ENCODE measurements at places on chromosomes 13 and 19.
A peak's percentile ranks its signal among the peaks of the same experiment; 100 is the strongest.

DNA sequence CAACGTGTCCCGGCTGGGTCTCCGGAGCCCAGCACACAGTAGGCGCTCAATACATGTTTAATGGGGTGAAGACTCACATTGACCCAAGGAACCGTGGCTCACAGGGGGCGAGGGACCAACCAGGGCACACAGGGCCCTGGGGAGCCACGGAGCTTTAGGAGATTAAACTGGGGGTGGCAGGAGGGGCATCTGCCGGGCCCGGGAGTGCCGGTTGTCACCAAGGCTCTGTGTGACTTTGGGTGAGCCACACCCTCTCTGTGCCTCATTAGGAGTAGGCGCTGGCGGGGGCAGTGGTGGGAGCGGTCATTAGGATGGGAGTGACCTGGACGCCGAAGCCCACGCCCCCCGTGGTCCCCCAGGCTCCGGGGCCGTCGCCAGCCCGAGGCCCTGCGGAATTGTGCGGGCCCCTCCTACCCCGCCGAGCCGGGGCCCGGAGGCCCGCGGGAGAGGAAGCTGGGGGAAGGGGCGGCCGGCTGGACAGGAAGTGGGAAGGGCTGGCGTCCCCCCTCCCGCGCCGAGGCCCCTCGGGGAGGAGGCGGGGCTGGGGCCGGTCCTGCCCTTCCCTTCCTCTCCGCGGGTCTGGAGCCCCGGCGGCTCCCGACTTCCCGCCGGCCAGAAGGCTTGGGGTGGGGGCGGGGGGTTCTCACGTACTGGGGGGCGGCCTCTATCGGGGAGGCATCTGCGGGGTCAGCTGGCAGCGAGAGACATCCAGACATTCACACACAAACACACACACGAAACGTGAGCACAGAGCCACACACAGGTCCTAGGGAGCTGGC lies 1.8 kb upstream of the SSBP4 start:
- no peak for DNase-seq

DNA sequence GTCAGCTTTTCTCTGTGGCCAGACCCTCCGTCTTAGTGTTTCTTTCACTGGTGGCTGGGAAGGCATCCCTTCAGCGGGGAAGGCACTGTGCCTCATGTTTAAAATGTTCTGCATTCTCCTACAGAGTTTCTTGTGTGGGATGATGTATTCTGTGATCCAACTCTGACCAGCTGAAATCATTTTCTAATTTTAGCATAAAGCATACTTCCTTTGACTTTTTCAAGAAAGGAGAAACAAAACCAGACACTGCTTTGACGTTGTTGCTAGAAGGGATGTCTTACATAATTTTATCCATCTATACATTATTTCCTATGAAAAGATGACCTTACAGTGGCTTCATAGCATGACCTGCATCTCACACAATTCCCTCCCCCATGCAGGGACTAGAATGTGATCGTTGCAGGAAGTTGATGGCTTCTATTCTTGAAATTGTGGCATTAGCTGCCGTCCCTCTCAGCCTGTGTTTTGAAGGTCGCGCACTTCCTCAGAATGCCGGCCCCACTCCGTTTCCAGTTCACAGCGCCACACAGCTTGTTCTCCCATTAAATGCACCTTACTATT lies 38.6 kb upstream of the TEX29 start:
- DNase-seq: no peak

GRCh38 chr13:113599391-113599790 lies 14.8 kb downstream of the TFDP1 start:
- DNase-seq: no peak

DNA sequence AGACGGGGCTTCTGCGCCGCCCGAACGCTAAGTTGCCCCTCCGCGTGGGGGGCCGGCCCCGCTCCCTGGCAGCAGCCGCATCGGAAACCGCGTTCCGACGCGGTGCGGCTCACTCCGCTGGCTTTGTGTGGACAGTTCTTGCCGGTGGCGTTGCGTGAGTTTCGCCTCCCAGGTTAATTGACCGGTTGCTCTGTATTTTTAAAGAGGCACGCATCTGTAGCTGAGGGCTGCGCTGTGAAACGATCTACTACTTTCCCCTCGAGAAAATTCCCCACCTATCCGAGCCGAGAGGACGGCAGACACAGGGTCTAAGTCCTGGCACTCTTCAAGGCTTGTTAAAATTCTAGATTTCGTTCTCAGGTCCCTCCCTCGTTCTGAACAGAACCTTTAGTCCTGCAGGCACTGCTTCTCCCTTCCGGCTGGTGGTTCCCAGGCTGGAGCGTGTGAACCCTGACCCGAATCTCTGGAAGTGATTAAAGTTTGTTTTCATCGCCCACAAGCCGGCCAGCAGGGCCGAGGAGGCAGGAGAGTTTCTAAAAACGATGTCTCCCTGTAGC lies 933 bp downstream of the ARHGEF7 start:
- no peak for DNase-seq

GRCh38 chr19:2659856-2660432 lies 42.5 kb downstream of the GNG7 start:
- no peak for DNase-seq

- DNase-seq: no peak
These were observed 26.2 kb downstream of the CELF5 start for GRCh38 chr19:3250675-3251074.

- DNase-seq: no peak
These were observed 1.6 kb downstream of the DACT3 start for GRCh38 chr19:46659151-46660007.

DNA sequence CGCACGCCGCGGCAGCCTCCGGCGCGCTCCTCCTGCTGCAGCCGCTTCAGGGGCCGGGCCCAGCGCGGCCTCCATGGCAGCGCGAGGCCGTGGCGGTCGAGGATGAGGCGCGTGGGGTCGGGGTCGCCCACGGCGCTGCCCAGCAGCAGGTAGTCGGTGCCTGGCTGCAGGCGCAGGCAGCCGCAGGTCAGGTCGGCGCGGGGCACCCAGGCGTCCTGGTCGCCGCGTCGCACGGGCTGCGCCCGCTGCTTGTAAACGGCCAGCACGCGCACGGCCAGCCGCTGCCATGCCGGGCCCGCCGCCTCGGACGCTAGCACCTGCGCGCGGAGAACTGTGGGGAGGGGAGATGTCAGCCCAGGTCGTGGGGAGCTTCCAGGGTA lies 11.1 kb downstream of the NTN5 start:
- no peak for DNase-seq

- DNase-seq: no peak
These were observed 2.0 kb downstream of the GRIN2D start for GRCh38 chr19:48395499-48395898.

GRCh38 chr13:20988033-20988908 lies 73.1 kb downstream of the LATS2 start:
- no peak for DNase-seq

DNA sequence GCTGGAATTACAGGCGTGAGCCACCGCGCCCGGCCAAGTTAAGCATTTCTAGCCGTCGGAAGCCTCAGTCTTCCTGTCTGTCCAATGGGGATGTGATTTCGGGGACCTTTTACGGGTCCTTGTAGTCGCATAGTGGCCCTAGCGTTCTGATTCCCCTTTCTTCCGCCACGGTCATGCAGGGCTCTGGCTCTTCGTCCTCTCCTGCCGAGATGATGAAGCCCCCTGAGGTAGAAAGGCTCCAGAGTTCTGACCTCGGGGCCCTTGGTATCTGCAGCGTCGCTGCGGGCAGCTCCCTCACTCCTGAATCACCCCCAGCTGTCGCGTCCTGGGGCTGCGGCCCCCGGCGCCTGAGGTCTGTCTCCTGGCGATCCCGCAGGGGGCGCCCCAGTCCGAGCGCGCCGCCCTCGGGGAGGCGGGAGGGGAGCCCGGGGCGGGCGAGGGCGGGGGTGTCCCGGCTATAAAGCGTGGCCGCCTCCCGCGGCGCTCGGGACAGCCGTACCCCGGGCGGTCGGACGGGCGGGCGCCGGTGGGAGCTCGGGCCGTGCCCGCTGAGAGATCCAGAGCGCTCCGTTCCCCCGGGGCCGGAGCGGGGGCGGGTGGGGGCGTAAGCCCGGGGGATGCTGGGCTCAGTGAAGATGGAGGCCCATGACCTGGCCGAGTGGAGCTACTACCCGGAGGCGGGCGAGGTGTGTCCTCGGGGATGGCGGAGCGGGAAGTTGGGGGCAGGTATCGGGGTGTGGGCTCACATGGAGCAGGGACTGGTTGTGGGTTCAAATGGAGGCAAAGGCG lies at the start of gene FOXA3:
Gene FOXA3, plus strand, starts transcription at position 487 of the 789 bp plus-strand sequence. Its CDS starts 131 bp downstream, at position 618.
- no peak for DNase-seq

- peak; percentile 41 for DNase-seq
These were observed 935 bp downstream of the ARID3A start for GRCh38 chr19:926589-927350.

- no peak for DNase-seq
These were observed 123.9 kb downstream of the URI1 start for GRCh38 chr19:30065680-30066606.

DNA sequence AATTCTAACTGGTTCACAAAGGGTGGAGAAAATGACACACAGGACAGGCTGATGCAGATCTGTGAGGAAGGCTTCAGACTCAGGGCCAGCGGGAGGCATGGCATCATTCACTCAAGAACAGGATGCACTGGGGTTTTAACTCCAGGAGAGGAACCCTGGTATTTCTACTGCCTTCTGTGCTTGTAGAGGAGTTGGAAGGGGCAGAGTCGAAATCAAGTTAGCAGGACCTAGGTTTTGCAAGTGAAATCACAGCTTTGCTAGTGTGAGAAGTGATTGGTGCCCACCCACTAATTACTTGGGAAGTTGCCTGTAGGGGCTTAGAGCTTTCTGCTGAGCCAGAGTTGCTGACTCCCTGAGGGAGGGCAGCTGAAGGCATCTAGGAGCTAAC lies 92.7 kb downstream of the AKAP11 start:
- no peak for DNase-seq

- no peak for DNase-seq
These were observed 92.9 kb downstream of the ZNF100 start for GRCh38 chr19:21674454-21674853.

- DNase-seq: no peak
These were observed 156.3 kb downstream of the NDFIP2 start for GRCh38 chr13:79637133-79637763.

DNA sequence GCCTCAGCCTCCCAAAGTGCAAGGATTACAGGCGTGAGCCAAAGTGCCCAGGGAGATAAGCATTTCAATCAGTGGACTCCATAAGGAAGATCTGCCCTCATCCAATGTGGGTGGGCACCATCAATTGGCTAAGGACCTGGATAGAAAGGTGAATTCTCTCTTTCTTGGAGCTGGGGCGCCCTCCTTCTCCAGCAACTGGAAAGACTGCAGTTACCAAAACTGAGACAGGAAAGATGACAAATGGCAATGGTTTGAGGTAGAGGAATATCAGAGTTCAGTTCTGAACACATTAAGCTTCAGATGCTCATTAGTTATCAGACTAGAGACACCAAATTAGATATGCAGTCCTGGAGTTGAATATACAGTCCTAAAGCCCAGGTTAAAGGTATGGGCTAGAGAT lies 10.5 kb upstream of the ELF1 start:
- DNase-seq: no peak

DNA sequence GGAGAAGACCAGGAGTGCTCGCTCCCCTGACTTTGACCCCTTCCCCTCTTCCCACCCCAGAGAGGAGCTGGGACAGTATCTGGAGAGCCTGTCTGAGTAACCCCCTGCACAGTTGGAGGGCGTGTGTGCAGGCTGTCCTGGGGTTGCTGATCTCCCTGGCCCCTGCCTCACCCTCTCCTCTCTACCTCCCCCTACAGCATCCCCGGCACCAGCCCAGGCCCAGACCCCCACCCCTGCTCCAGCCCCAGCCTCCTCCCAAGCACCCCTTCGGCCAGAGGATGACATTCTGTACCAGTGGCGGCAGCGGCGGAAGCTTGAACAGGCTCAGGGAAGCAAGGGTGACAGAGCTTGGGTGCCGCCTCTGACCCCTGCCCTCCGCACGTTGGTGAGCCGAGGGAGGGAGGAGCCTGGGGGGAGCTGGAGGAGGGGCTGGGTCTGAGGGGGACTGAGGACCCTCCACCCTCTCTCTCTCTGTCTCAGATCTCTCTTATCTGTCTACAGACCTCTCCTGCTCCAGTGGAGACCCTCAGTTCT lies 8.7 kb downstream of the PROSER3 start:
- no peak for DNase-seq

DNA sequence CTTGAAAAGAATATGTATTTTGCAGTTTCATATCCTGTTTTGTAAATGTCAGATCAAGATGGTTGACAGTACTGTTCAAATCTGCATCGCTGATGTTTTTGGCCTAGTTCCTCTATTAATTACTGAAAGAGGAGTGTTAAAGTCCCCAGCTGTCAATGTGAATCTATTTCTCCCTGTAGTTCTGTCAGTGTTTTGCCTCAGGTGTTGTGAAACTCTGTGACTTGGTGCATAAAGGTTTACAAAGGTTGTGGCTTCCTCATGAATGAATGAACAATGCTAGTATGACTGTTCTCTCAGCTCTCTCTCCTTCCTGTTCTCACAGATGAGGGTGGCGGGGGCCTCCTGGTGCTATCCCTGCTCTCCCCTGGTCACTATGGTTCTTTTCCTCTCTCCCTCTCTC lies 142.4 kb downstream of the MYCBP2 start:
- peak; percentile 86 for DNase-seq

DNA sequence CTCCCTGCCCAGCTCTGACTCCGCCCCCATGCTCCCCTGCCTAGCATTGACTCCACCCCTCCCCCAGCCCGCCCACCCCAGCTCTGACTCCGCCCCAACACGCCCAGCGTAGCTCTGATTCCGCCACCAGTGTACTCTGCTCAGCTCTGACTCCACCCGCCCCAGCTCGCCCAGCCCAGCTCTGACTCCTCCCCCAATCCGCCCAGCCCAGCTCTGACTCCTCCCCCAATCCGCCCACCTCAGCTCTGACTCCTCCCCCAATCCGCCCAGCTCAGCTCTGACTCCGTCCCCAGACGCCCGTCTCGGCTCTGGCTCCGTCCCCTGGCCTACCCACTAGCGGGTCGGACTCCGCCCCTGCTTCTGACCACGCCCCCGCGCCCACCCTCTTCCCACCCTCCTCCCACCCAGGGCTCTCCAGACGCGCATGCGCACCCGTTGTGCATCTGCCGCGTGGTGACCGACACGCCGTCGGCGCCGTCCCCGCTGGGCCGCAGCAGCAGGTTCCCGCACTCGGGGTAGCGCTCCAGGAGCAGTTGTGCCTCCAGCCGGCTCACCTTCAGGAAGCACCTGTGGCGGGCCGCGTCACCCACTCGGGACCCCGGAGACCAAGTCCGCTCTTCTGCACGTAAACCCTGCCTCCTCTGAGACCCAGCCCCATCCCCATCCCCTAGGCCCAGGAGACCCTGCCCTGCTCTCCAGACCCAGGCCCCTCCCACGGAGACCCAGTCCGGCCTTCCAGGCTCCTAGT lies 10.2 kb downstream of the STAP2 start:
- no peak for DNase-seq

DNA sequence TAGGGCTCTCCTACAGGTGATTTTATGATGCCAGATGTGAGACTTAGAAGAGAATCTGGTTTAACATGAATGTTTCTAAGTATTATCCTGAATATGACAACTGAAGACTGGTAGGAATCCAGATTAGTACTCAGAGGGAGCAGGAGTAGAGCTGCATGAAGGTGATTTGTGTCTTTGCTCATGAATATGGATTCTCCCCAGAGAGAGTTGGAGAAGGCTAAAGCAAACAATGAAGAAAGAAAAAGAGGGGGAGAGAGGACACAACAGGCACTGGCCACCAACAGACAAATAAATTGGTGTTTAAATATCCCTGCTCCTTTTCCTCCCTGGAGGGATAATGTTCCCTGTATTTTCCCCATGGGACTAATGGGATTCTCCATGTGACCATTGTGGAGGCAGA lies 427.0 kb upstream of the KLF12 start:
- no peak for DNase-seq

- DNase-seq: no peak
These were observed 139.5 kb downstream of the KCNRG start for GRCh38 chr13:50154697-50155096.

GRCh38 chr13:111156421-111156820 lies 41.3 kb downstream of the ARHGEF7 start:
- DNase-seq: no peak
